Retina (tissue), 1 donor: ENCODE measurements at places on chromosomes 13 and 19.

GRCh38 chr19:6215701-6216235 is 64.0 kb downstream of the MLLT1 start:
- DNase-seq = no peak

GRCh38 chr13:34748073-34748472 is 194.0 kb upstream of the NBEA start:
- no peak for DNase-seq

- no peak for DNase-seq
These were observed 1703.2 kb downstream of the EFNB2 start for GRCh38 chr13:104832231-104832630.

DNA sequence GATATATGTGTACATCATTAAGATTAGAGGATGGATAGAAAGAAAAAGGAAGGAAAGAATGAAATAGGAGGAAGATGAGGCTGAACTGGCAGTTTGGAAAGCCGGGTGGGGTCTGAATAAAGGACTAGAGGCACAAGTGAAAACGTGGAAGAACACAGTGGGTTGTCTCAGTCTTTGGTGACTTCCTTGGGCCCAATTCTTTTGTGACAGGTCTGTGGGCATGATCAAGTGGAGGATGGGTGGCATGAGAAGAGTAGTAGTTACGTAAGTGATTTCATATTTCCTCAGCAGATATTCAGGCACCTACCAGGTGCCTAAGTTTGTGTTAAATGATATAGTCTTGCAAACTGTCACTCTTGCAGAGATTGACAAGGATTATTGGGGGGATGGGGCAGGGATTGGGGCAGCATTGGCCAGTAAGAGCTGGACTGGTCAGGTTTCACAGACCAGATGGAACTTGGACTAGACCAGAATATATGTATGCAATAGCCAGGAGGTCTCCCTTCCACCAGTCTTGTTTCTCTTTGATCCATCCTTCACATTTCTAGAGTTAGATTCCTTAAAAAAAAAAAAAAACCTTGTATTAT is 2.7 kb downstream of the TPP2 start:
- no peak for DNase-seq

GRCh38 chr13:31046711-31047279 is 114.3 kb downstream of the TEX26 start:
- DNase-seq = peak; percentile 85

DNA sequence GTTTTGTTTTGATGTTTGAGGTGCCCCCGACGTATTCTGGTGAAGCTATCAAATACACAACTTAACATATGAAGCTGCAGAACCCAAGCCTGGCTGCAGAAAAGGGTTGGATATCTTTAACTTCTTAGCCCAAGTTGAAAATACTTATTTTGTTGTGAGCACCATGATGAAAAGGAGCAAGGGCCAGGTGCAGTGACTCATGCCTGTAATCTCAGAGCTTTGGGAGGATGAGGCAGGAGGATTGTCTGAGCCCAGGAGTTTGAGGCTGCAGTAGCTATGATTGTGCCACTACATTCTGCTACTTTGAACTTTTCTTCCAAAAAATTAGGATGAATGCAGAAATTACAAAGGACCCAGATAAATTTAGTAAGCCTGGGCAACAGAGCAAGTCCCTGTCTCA is 44.1 kb upstream of the UBE2L5 start:
- DNase-seq = no peak

DNA sequence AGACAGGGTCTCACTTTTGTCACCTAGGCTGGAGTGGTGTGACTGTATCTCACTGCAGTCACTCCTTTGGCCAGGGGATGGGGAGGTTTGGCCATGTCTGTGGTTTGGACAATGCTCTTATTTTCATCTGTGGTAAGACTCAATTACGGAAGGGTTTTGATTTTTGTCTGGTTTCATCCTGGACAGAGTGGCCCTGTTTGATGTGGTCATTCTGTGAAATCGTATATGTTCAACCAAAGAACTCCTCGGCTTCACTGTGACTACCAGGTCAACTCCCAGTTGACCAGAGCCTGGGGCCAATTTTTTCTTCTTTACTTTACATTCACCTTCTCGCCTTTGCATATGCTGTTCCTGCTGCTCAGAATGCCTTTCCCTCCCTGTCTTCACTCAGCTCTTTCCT is 6.8 kb upstream of the CCDC124 start:
- no peak for DNase-seq

DNA sequence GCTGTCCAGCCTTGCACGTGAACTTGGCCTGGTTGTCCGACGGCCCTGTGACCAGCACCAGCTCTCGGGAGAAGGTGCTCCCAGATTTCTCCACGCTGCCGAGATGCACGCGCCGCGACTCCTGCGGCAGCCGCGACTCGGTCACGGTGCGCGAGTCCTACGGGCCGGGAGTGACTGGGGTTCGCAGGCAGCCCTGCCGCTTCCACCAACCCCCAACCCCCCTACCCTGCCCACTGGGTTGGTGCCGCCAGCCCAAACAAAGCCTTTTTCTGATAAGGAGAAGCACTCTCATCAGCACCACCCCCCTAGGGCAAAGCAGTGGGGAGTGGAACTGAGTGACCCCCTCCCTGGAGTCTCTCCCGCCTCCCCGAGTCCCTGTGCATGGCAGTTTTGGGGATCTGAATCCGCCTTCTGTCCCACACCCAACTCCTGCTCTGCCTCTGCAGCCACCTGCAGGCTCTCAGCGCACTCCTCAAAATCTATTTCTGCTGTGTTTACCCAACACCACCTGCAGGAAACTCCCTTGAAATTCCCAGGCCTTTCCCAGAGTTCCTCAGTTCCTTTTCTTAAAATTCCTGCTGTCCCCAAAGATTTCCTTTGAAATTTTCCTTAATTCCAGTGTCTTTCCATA is 6.2 kb downstream of the NPHS1 start:
- DNase-seq = no peak

GRCh38 chr13:34381228-34381627 is 560.8 kb upstream of the NBEA start:
- DNase-seq = no peak

- no peak for DNase-seq
These were observed 7.7 kb downstream of the NDUFB7 start for GRCh38 chr19:14563989-14564651.
